ENCODE measurements at places on chromosomes 13 and 19.

DNA sequence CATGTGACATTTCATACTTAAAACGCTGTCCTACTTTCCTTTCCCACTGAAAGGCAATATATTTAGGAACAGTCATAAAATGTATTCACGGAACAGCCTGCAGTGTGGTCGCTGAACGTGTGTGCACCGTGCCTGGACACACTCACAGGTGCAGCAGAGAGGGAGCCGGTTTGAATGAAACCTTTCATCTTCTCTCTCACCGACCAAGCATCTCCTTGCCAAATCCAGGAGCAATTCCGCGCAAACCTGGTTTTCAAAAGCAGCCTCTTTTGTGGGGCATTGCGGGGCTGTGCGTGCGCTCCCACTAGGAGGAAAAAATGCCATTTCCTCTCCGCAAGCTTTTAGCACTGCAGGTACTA lies 1.0 kb downstream of the DCLK1 start:
- no peak for DNase-seq

GRCh38 chr13:44294876-44295275 lies 78.7 kb upstream of the SERP2 start:
- DNase-seq: no peak

- no peak for DNase-seq
Observed at GRCh38 chr13:46622630-46623256, 69.8 kb downstream of the LRCH1 start.

GRCh38 chr13:102466610-102467190 lies 64.9 kb upstream of the FGF14 start:
- DNase-seq: no peak

- DNase-seq: peak; percentile 53
Observed at GRCh38 chr19:42313096-42313839, at the start of gene TMEM145. TMEM145 (plus strand) TSS chr19:42313309; CDS start chr19:42313377, 68 bp downstream.

GRCh38 chr13:22993148-22993547 lies 187.6 kb upstream of the SGCG start:
- DNase-seq: no peak

- no peak for DNase-seq
Observed at GRCh38 chr13:22926748-22927400, 253.9 kb upstream of the SGCG start.

GRCh38 chr13:65966991-65967451 lies 1263.1 kb downstream of the PCDH9 start:
- DNase-seq: no peak

DNA sequence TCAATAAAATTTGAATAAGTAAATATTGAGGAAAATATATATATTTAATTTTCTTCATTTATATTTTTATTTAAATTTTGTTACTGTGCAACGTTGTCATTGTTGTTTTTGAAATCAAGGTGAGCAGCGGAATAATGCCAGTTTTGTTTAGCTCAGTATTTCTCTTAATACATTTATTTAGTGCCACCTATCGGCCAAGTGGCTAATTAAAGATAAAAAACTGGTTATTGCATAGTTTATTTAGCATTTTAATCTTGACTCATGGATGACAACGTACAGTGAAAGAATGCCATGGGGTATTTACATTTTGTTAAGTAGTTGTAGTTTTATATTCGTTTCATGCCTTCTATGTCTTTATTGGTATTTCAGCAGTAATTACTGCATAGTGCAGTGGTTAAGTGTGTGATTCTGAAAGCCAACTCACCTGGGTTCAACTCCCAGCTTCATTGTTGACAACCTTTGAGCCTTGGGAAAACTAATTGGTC lies 265.9 kb downstream of the MYO16 start:
- DNase-seq: peak; percentile 83

GRCh38 chr19:11291991-11292390 lies 4.0 kb upstream of the TSPAN16 start:
- DNase-seq: no peak
